ENCODE measurements at places on chromosomes 5 and 9.

GRCh38 chr5:181245427-181246275 lies 1.9 kb upstream of the RACK1 start:
- no peak for DNase-seq

GRCh38 chr5:158373608-158374395 lies 514.9 kb upstream of the CLINT1 start:
- DNase-seq: no peak

DNA sequence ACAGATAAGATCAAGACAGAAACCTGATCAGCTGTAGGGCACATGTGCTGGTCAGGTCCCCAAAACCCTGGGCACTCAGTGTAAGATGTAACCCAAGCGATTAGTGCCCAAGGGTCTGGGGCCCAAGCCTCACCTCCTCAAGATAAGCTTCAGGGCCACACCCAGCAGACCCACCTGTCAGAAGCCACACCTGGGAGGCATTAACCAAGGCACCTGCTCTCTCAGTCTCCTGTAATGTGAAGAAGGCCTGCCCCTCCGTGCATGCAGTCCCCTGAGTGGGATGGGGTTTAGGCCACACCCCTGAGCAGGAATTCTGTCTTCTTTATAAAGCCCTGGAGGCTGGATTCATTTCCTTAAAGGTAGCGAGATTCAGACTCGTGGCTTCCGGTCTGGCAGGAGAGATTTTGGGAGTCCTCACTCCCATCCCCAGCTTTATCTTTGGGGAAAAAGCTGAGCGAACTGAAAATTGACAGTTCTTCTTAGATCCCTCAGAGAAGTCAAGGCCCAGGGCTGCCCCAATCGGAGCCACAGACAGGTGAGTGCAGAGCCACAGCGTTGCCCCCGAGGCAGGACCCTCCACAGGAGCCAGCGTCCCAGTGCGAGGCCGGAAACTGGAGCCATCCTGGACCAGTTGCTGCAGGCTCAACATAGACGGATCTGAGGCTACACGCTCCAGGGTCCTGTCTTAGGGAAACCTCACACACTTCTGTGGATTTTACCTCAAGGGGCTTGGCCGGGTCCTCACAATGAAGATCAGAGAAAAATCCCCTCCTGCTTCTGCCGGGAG lies 357.6 kb upstream of the IRX4 start:
- DNase-seq: no peak

DNA sequence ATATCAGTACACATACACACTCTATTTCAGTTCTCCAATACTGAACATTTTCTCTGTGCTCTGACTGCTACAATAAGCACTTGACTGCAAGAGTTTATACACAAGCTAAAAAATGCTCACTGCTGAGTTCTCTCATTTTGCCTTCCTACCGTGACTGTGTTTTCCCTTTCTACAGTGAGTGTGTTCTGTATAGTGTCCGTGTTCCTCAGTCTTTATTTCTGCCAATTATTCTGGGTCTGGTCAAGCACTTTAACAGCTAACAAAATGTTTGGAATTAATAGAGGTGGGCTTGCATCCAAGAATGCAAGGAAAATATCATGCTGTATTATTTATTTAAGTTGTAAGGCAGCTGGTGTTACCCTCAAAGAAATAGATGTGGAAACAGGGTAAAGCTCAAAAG lies 217.0 kb upstream of the NREP start:
- DNase-seq: no peak

- DNase-seq: no peak
Observed at GRCh38 chr9:123342247-123342646, 13.8 kb upstream of the CRB2 start.

DNA sequence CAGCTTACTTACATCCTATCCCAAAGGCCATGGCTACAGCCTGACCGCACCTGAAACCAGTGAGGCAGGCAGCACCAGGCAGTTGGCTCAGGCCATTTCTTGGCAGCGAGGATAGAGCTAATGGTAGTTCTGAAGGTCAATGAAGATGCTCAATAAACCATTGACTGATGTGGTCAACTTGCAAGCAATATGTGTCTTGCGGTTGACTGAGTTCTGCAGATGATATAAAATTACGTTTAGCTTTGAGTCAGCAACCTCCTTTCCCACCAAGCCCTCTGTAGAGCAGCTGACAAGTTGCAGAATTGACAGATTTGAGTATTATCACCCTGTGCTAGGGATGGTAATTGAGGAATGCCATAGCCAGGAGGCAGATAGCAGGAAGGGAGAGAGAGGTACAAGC lies 189.0 kb upstream of the PUM3 start:
- DNase-seq: no peak

- no peak for DNase-seq
Observed at GRCh38 chr9:132181796-132182313, 20.0 kb downstream of the NTNG2 start.

- no peak for DNase-seq
Observed at GRCh38 chr5:136025900-136026299, 2.9 kb upstream of the TGFBI start.

GRCh38 chr5:98110791-98111190 lies 662.7 kb upstream of the RGMB start:
- DNase-seq: no peak

DNA sequence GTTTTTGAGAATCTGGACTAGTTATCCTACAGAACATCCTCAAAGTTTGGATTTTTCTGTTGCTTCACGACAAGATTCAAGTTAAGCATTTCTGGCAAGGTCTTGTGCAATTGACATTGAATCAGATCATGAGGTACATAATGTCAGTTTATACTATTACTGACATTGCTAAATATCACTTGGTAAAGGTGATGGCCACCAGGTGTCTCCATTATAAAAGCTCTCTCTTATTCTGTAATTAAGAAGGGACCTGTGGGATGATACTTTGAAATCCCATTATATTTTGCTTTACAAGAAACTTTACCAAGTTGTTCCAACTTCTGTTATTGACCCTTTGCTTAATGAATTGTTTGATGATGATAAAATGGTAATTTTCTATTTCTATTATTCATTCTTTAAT lies 131.0 kb upstream of the ASTN2 start:
- DNase-seq: no peak

- DNase-seq: no peak
Observed at GRCh38 chr5:149174847-149175234, 33.5 kb downstream of the ABLIM3 start.

DNA sequence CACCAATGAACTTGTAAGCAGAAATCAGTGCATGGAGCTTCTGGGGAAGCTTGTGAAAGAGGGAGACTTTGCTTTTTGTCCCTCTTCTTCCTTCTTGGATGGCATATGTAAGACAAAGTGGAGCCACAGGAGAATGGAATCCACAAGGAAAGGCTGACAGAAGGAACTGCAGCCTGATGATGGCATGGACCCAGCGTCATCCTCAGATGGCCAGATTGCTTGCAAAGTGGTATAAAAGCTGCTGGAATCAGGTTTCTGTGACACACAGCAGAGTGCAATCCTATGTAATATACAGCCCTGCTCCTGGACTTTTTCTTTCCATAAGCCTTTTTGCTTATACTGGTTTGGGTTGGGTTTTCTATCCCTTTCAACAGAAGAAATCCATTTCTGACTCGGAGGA lies 31.4 kb upstream of the SPARC start:
- DNase-seq: no peak

GRCh38 chr9:2093920-2094597 lies 78.9 kb downstream of the SMARCA2 start:
- no peak for DNase-seq
